ENCODE measurements at places on chromosomes 5 and 9.

DNA sequence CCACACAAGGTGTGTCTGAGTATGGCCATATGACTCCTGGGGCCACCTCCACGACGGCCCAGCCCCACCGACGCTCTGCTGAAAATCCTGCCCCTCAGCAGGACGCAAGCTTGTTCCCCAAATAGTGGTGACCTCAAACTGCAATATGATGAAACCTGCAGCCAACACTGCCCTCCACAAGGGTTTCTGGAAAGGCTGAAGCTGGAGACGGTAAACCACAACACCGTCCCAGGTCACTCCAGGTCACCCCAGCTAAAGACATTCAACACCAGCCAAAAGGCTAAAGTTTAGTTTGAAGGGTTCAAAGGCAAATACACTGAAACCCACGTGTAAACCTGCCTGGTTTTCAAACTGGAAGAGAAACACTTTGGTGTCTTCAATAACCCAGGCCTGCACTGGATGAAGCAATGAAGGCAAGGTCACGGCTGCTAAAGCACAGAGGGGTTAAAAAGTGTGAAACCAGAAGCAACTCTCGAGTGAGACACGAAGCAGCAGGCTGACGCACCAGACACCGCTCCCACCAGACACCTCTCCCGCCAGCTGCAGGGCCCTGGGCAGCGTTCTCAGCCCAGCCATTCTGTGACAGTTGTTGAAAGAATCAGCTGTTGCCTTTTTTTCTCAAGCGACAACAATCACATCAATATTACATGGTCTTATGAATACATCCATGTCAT is 1.8 kb upstream of the LHX3 start:
- no peak for DNase-seq

DNA sequence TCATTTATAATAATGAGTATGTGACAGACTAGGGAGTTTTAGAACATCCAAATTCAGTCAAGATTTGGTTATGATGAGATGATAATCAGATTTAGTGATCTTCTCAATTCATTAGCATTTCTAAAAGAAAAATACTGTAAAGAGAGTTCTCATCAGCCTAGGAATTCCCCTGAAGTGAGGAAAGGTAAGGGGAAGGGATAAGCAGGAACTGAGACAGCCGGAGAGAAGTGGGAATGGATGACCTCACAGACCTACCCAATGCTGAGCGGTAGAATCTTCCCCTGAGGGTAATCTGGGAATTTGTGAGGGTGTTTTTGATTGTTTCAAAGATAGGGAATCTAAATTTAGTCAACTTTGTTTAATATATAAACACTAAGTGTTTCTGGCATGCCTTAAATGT is 16.7 kb upstream of the GPBP1 start:
- no peak for DNase-seq

DNA sequence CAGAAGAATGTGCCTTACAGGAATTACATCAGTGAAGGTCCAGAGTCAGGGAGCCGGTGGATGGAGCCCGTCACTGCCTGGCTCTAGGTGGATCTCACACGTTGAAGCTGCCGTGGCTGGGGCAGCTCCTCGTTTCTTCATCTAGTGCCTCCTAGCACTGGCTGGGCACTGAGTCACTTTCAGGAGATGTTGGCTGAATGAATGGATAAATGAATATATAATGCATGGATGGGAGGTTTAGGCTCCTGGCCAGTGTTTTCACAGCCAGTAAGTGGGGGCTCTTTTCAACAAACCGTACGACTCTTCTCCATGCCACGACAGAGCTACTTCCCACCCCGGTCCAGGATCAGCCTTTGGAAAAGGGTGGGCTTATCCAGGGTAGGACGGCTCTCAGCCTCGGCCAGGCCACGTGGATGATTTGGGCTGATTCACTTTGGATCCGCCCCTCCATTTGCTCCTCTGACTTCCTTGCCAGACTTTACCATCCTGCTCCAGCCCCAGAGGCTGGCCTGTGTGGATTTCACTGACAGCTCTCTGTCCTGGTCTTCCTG is 1.3 kb upstream of the SH3PXD2B start:
- peak; percentile 72 for DNase-seq

DNA sequence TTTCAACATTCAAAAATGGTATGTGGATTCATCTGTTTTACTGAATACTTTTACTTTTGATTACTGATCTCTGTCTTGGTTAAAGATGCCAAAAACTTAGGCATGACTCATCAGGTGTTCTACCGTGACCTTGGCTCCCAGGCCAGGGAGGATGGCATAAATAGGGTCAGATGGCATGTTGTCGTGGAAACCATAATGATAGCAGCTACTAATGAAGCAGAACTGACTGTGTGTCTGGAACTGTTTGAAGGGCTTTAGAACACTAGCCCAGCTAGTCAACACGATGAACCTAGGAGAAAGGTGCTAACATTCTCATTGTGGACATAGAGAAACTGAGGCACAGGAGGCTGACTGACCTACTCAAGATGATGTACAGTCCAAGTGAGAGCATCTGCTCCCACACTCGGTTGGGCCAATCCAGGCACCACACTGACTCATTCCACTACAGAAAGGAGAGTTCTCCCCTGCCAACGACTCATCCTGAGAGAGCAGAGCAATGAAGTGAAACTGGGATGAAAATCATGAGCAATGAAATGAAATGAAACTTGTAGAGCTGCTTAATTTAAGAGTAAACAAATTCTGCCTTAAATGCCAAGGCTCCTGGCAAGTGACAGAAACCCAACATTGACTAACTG is 116.0 kb downstream of the TENT4A start:
- DNase-seq: no peak

GRCh38 chr5:141525653-141526052 is 36.8 kb downstream of the PCDHGC5 start:
- no peak for DNase-seq

- no peak for DNase-seq
Measured at GRCh38 chr9:80839821-80840675, 849.3 kb downstream of the TLE1 start.

- no peak for DNase-seq
Measured at GRCh38 chr9:12170456-12170855, 522.7 kb upstream of the TYRP1 start.

DNA sequence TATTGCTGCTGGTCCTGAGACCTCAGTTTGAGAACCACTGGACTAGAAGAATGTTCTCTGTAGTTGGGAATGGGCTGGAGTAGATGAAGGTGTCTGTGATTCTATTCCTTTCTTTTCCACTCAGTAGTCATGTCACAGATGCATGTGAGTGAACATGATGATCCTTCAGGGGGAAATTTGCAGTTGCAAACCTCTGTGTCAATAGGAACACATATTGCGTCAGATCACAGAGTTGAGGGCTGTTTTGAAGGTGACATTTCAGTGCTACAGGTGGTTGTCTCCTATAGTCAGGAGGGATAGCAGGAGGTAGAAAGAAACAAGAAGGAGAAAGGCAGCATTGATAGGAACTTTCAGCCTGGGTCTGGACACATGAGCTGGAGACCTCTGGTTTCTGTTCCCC is 239.3 kb downstream of the ARHGEF28 start:
- DNase-seq: no peak

- DNase-seq: no peak
Measured at GRCh38 chr5:40402007-40402364, 277.7 kb upstream of the PTGER4 start.

DNA sequence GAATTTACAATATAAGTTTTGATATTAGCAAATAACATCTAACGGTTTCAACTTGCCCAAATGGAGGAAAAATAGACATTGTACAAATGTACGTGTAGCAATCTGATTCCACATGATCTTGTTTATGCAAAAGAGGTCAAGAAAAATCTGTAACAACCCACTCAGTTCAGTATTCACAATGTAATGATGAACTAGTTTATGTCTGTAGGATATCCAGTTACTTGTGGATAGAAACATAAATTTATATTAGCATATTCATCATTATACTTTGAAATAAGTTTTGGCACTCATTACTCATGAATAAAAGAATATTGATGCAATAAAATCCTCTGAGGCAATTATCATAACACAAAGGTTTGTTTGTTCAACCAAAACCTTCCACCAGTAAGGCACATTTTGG is 28.1 kb downstream of the PLK2 start:
- DNase-seq: no peak

DNA sequence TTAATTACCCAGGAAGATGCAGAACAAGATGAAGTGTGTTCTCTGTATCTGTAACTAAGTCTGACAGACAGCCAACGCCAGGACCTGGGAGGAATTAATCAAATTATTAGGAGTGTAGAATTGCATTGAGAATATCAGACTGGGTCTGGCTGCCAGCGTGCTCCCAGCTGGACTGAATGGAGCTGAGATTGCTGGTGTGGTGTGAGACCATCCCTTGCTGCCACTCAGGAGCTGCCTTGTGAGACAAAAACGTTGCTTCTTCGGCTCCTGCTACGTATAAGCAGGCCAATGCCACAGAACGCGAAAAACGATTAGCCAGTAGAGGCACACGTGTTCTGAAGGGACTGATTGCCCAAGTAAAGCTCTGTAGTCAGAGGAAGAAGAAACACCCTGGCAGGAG is 66.8 kb downstream of the AMBP start:
- no peak for DNase-seq

GRCh38 chr5:25641124-25641523 is 996.3 kb upstream of the CDH10 start:
- DNase-seq: no peak

DNA sequence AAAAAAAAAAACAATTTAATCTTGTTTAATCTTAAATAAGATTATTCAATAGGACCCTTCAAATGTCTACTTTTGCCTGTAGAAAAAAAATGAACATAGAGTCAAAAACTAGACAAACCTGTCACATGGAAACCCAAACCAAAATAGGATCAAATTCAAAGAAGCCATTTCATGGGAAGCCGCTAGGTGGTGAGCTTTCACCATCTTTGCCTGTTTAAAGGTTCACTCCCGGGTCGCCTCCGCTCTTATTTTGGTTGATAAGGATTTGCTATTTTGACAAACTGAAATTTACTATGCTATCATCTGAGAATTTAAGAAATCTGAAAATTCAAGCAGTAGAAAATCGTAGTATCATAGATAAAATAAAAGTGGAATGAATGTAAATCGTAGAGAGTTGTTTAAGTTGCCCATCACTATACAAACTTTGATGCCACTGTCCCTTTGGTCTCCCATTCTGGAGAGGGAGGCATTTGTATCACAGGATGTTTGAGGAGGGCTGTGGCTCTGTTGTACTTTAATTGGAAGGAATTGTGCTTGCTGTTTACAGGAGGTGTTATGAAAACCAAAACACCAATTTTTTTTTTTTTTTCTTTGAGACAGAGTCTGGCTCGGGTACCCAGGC is 43.5 kb upstream of the DNAH5 start:
- DNase-seq: peak; percentile 68

- DNase-seq: no peak
Measured at GRCh38 chr5:162190-162564, 29.1 kb upstream of the LRRC14B start.

DNA sequence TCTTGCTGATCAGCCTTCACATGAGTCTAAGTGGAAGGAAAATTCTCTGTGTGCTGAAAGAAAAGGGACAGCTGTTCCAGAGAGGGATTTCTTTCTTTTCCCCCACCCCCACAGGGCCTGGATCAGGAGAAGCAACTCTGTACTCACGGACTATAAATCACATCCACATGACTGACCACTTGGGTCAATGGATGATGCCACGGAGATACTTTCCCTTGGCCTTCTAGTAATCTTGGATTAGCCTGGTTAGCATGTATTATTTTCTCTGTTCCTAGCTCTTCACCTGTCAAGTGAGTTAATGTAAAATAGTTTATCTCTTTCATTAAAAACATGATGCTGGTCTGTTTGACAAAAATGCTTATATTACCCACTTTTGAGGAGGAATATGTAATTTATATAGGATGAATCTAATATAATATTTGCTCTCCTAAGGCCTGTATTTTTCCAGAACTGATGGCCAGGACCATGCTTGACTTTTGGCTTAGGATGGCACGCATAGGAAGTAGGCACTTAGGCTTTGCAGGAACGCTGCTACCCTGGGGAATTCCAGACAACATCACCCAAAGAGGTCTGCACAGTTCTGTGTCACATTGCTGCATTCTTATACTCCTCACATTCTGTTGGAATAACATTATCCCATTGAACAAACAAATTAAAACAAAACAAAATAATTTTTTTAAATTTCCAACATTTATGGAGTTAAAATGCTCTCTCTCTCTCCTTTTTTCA is 892.1 kb downstream of the TLE1 start:
- DNase-seq: no peak

DNA sequence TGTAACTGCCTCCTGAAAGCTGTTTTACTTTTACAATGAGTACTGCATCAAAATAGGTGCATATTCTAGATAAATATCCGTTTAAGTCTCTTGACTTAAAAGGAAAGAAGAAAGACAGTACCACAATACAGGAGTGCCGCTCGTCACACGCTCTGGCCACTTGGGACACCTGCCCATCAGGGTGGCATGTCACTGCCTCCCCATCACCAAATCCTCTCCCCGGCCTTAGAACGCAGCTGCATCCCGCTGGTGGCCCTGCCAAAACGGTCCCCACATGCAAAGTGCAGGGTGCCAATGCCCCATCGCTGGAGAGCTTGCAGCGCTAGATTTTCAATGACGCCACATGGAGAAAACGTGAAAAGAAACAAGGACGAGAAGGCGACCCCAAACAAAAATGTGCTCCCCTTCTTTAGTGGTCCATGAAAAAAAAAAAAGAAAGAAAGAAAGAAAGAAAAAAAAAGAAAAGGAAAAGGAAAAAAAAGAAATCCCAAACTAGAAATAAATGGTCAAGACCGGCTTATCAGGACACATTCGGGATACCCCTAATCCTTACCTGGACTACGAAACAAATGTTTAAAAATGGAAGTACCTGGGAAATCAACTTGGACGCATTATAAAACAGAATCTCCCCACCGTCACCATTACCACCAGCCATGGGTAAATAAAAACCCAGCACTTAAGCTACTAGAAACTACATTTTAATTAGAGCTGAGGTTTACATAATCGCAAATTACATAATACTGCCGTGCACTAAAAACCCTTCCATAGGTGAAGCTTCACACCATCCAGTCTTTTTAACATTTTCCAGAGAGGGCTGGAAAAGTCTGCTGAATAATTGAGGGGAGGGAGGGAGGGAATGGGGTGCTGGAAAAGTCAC is 1.0 kb downstream of the ANKH start:
- peak; percentile 70 for DNase-seq

GRCh38 chr9:131588396-131588795 is 43.1 kb downstream of the PRRT1B start:
- no peak for DNase-seq

DNA sequence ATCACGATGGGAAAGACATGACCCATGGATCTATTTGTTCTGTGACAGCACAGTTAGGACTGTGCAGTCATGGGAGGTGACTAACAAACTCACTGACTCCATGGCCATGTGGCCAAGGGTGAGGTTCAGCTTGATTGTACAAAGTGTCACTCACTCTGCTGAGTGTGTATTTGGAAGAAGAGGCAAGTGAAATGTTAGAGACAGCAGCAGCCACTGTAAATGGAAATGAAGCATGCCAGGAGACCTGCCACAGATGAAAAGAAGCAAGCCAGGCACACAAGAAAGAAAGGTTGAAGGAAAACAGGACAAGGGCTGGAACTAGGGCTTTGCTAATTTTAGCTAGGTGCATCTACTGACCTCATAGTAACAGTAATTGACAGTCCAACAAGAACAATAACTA is 42.7 kb upstream of the PALM2AKAP2 start:
- DNase-seq: no peak

GRCh38 chr5:96093890-96094381 is 132.3 kb upstream of the ELL2 start:
- no peak for DNase-seq

All from right cardiac atrium (tissue), 5 donors.